MV-4-11 (cell line): ENCODE measurements at places on chromosomes 6 and 20.
A peak's percentile ranks its signal among the peaks of the same experiment; 100 is the strongest.

DNA sequence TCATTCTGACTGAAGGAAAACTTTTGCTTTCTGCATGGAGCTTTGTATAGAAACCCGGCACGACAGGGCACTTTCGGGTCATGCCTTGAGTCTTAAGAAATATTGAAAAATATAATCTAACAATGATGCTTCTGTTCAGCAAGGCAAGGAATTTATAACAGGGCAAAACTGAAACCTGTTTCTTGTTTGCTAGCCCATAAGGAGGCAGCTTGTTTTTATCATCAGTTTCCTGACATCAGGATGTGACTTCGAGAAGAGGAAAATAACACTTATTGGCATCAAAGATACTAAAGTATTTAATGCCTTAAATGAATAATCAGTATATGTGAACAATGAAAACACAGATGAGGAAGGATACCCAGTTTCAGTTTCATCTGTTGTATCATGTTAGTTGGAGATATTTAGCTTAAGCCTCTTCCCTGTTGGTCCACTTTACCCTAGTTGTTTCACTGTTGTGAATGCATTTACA lies 146.5 kb downstream of the CDKAL1 start:
- DNase-seq, result peak; percentile 58

GRCh38 chr6:19424853-19425252 lies 412.3 kb upstream of the ID4 start:
- no peak for DNase-seq

DNA sequence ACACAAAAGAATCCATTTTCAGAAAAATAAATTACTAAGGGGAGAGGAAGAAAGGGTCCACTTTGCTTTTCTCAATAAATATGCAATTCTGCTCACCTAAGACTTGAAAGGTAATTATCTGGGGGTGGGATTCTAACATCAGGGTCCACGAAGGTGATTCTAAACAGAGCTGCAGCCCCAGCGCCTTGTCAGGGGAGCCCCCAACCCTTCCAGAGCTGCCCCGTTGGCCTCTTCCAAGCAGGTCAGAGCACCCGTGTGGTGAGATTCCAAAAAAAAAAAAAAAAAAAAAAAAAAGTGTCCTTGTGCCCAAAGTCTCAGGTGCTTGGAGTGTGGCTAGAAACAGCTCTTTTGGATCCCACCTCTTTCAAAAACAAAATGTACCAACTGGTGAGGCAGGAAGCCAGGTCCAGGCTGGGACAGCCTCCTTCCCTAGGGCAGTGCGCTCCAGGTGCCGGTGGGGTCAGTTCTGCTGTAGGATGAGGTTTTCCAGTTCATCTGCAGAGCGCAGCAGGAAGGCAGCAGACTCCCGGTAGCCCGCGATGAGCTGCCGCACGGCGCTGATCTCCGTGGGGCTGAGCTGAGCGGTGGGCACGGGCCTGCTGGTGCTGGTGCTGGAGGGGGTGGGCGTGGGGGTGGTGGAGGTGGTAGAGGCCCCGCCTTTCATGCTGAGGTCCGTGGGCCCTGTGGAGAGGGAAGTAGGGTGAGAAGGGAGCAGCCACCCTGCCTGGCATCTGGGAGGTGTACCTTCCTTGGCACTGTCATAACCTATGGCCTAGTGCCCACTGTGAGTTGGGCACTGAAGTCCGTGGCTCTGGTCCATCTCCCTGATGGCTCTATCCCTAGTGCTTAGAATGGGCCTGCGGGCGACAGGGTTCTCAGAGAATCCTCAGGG lies 89.3 kb downstream of the ASXL1 start:
- DNase-seq, result no peak

DNA sequence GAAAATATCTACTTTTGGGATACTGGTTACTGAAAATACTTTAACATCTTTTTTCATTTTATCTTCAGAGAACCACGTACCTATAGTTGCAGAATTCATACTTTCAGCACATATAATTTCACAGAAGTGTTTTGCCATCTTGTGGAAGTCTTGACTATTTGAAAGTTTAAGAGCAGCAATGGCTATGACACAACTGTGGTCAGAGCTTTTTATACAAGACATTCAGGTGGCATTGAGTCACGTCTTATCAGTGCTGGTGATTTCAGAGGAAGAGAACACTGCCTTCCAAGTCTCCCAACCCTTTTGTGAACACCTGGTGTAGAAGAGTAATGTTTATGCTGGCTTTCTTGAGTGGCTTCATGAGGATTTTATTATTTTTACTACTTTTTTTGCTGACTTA lies 171.6 kb downstream of the ARID1B start:
- DNase-seq, result no peak

DNA sequence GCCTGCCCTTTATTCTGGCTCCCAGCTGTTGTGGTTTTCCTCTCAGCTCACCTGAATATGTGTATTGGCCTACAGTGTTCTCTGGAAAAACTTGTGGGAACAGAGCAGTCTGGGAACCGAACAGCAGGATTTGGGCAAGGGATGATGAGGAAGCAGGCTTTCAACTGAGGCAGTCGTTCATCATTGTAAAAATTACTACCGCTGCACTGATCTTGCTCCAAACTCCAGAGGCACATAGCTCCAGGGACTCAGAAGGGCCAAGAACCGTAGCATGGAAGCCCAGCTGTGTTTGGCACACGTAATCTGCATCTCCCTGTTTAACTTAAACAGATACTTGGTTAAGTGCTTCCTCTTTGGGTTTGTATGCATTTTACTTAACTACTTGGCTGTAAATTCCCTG lies 48.3 kb upstream of the EEF1A1 start:
- peak; percentile 4 for DNase-seq

DNA sequence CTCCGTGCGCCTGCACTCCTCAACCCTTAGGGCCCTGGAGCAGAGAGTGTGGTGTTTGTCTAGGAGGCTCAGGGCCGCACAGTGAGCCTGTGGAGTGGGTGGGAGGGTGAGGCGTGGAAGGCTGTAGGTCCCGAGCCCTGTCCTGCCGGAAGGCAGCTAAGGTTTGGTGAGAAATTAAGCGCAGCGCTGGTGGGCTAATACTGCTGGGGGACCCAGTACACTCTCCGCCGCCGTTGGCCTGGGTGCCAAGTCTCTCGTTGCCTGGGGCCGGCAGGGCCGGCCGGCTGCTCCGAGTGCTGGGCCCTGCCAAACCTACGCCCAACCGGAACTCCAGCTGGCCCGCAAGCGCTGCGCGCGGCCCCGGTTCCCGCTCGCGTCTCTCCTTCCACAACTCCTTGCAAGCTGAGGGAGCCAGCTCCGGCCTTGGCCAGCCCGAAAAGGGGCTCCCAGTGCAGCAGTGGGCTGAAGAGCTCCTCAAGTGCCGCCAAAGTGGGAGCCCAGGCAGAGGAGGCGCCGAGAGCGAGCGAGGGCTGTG lies 40.4 kb upstream of the MCUR1 start:
- DNase-seq, result no peak

DNA sequence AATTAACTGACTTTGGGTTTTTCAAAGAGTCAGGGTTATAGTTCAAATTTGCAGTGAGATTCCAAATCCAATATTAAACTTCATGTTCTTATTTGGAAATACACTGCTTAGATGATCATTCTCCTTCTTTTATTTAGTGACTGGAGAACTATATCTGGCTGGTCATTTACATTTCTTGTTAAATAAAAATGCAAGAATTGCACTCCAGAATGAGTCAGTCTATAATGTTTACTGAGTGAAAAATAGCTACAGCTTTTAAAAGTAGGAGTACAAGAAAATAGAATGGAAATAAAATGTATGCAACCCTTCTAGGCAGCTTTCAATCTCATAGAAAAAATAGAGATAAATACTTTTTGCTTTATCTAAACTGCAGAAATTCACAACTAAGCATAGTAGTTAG lies 54.5 kb upstream of the CD2AP start:
- DNase-seq, result no peak

- no peak for DNase-seq
These were observed 80.4 kb upstream of the PMEPA1 start for GRCh38 chr20:57790176-57790575.

DNA sequence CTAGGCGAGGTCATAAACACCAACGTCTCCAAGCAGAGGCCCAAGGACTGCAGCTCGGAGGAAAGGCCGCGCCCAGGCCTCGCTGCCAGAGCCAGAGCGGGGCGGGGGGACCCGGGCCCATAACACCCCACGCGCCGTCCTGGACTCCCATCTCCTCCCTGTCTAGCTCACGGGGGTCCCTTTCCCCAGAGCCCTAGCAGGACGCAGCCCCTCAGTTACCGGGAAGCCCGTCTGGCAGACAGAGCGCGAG lies 44.9 kb downstream of the MDFI start:
- DNase-seq, result no peak

- DNase-seq, result no peak
These were observed 19.4 kb upstream of the BAK1 start for GRCh38 chr6:33599413-33599938.

- no peak for DNase-seq
These were observed 2.0 kb downstream of the TAGAP start for GRCh38 chr6:159042826-159043181.

GRCh38 chr6:4788953-4789584 lies 12.9 kb downstream of the CDYL start:
- no peak for DNase-seq

DNA sequence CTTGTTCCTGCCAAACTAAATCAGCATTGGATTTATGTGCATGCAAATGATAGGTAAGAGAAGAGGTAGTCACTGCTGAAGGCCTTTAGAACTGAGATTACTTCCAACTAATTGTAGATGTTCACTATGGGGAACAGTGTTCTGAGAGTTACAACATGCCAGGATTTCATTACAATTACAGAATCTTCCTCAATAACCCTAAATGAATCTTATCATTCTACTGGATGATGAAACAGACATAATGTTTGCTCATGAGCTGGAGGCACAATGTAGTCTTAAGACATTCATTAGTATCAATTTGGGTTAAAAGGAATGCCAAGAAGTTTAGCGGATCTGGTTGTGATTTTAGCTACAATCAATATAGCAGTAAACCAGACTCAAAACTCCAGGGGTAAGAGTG lies 248.9 kb upstream of the THEMIS start:
- no peak for DNase-seq

GRCh38 chr6:27811451-27811772 lies 100.8 kb downstream of the OR2B2 start:
- no peak for DNase-seq

GRCh38 chr6:3732345-3733141 lies 19.0 kb downstream of the PXDC1 start:
- peak; percentile 21 for DNase-seq

DNA sequence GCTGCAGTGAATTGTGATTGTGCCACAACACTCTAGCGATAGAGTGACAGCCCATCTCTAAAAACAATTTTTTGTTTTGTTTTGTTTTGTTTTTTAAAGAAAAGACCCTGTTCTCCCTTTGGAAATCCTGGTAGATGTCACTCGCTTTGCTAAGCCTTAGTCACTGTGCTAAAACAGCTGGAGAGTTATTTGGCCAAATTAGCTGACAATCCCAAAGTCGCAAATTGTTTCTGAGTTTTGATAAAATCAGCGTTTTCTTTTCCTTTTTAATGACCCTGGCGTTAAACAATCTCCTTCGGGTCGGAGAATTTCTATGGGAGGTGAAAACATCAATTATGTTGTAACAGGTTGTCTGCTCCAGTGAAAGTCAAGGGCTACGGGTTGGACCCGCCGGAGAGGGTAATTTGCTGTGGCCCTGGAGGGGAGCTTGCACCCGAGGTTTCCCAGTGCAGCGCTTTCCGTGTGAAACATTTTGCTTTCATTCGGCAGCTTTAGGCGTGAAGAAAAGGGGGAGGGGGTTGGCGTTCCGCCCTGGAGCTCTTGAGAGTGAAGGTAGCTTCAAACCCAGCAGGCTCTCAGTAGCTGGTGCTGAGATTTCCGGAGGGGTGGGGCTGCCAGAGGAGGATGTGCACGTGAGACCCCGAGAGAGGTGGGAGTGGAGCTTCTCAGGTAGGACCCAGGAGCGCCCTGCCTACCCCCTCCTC lies 296.6 kb downstream of the PHACTR1 start:
- DNase-seq, result no peak

DNA sequence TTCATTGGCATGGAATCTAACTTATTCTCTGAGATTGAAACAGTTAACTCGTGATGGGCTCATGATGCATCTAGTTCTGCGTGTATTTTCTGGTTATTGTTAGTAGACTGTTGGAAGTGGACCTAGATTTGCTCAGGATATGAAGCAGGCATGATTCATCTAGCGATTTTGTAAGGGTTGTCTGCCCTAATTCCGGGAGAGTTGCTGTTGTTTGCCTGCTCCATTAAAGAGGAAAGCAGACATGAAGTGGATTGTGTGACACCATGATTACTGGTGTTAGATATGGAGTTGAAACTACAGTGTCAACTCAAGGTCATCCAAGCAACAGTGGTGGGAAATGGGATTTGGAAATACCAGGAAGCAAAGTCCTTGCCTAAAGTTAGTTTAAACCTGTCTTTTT lies 41.0 kb downstream of the SOX4 start:
- peak; percentile 35 for DNase-seq

- DNase-seq, result no peak
These were observed 3.3 kb upstream of the HMGN4 start for GRCh38 chr6:26534681-26535465.

DNA sequence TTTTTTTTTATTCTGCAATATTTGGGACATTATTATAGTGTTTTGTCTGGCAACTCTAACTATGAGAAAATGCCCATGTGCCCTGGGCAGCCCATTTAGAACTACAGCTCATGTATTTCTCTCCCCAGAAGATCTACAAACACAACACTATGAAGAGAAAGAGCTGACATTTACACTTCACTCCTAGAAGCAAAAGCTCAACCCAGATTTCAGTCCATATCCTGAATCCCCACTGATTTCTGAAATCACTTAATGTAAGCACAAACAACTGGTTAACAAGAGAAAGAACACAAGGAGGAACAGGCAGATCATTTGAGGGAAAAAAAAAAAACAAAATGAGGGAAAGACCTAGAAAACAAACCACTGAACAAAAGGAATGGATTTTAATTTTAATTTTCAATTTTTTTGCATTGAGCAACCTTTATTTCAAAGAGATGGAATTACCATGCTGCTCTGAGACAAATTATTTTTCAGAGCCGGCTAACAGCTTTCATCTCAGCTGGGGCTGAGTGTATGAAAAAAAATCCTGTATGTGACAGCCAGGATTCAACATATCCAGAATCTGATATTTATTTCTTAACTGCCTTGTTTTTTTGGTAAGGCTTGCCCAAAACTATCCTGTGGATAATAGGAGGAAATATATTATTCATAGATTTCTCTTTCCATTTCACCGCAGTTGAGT lies 32.5 kb downstream of the KIAA0319 start:
- no peak for DNase-seq

DNA sequence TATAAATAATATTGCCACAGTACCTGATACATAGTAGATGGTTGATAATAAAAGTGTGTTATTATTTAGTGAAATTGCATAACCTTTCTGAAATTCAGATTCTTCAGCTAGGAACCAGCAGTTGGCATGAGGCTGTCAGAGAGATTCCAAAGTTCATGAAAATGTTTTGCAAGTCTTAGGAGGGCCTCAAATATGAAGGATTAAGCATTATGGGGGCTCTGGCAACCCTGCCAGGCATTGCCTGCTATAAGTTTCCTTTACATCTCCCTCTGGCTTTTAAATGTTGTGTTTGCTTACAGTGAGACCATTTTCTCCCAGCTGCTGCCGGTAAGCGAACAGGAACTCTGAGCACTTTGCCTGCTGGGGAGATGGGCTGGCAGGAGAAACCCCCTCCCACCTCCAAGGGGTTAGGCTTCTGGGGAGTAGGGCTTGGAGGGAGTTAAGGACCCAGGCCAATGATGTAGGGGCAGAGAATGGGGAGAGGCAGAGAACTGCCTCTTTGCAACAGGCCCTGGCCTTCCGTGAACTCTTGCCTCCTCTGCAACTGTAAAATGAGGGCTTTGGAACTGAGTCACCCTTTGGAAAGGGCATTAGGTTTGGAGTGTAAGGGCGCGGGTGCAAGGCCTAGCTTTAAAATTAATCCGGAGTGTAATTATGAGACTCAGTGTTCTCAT lies 33.2 kb upstream of the KIF3B start:
- DNase-seq, result no peak
